ENCODE measurements at places on chromosomes 4 and X.

DNA sequence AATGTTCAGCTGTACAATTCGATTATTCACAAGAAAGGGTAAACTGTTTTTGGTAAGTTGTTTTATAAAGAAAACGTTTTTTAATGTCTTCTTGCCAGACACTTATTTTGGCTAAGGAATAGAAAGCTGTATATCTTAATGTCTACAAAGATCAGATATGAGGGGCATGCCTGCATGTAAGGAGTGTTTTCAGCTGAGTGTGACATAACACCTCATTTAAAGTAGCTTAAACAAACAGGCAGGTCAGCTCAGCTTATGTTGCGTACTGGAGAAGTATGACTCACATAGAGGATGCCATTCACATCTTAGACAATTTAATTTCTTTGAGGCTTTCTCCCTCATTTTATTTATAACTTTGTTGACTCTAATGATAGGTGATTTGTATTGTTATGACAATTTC is 30.4 kb downstream of the LAMTOR3 start:
- no peak for DNase-seq

GRCh38 chr4:138217567-138217966 is 24.6 kb downstream of the SLC7A11 start:
- peak; percentile 42 for DNase-seq

DNA sequence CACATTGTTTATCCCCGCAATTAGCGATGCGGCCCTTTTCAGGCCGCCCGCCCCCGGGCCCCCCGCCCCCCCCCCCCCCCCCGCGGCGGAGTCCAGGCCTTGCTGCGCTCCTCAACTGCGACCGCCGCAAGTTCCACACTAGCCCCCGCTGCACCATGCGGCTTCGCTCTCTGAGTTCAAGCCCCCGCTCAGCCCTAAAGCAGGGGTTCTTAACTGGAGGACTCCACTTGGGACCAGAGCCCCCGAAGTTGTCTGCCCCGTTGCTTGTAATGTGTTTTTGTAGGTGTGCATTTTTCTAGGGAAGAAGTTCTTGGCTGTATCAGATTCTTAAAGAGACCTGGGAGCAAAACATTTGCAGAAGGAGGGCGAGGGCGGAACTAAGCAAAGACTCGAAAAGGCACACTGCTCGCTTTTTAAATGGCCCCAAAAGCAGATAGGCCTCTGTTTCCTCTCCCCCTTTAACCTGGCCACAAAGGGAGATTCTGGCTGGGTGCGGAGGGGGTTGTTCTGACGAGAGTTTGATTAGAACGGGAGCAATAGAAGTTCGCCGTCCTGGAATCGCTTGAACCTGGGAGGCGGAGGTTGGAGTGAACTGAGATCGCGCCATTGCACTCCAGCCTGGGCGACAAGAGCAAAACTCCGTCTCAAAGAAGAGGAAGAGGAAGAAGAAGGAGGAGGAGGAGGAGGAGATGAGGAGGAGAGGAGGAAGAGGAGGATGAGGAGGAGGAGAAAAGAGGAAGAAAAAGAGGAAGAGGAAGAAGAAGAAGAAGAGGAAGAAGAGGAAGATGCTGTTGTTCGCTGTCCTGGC is 2.3 kb upstream of the MSX1 start:
- DNase-seq: no peak

DNA sequence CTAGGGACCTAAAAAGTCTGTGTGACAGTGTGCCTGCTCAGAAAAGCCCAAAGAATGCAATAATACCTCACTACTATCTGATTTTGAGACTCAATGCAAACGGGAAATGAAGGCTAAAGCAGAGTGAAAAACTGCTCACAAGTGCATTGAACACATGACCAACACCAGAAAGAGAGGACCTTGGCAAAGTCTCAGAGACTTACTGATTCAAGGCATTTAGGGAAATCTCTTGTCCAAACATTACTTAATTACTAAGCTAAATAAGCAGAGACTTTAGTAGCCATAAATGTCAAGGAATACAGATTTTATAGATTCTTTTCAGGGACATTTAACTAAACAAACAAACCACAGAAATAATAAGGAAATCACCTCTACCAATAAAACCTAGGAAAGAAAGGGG is 916.0 kb downstream of the FSTL5 start:
- DNase-seq: no peak

DNA sequence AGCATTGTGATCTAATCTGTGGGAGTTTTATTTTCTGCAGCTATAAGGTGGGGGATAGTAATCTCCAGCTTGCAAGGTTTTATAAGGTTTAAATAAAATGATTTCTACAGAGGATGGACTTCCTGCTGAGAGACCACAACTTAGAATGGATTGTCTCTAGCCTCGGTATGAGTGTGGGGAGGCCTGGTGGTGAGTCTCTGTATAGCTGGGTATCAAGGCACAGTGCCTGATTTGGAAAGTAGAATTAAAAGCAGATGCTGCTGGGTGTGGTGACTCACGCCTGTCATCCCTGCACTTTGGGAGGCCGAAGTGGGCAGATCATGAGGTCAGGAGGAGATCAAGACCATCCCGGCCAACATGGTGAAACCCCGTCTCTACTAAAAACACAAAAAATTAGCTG is 162.0 kb upstream of the GATB start:
- DNase-seq: no peak
